ENCODE measurements at places on chromosomes 5 and 9. TPM values are rescaled to one million over a fixed set of nuclear protein-coding genes. Genes with fewer than 3 reads are reported as not detected.

IRX4 gene
- 0.29 TPM for total RNA-seq

PPIC gene
- total RNA-seq = 18.4 TPM

STPG3 gene
- total RNA-seq = not detected

IFNA16 gene
- total RNA-seq = not detected

SLC36A3 gene
- total RNA-seq = not detected

LTC4S gene
- total RNA-seq = 0.22 TPM

GPSM1 gene
- total RNA-seq = 13.6 TPM

OSMR gene
- total RNA-seq = 67.0 TPM

MCTP1 gene
- total RNA-seq = 9.7 TPM

MELK gene
- 71.7 TPM for total RNA-seq

HNRNPH1 gene
- total RNA-seq = 530 TPM

PCA3 gene
- total RNA-seq = not detected

TYRP1 gene
- not detected for total RNA-seq

AK8 gene
- total RNA-seq = 1.1 TPM

TTC33 gene
- total RNA-seq = 11.7 TPM

PCDHGB4 gene
- total RNA-seq = 0.50 TPM

DNM1 gene
- total RNA-seq = 106 TPM

NR4A3 gene
- 1.6 TPM for total RNA-seq

FCN2 gene
- total RNA-seq = not detected

PAEP gene
- total RNA-seq = 0.32 TPM

SKP1 gene
- 643 TPM for total RNA-seq

FST gene
- total RNA-seq = 1.4 TPM

ENG gene
- 0.07 TPM for total RNA-seq

MORN5 gene
- not detected for total RNA-seq

PRDM9 gene
- not detected for total RNA-seq

SPINK6 gene
- 0.27 TPM for total RNA-seq

SLC34A3 gene
- total RNA-seq = 0.07 TPM

Data from A549 treated with dexamethasone at 1 μM for 4 hours (cell line).